ENCODE measurements at places on chromosomes 3 and 15.

- DNase-seq: no peak
Observed at GRCh38 chr3:186845756-186846155, 3.2 kb downstream of the ADIPOQ start.

DNA sequence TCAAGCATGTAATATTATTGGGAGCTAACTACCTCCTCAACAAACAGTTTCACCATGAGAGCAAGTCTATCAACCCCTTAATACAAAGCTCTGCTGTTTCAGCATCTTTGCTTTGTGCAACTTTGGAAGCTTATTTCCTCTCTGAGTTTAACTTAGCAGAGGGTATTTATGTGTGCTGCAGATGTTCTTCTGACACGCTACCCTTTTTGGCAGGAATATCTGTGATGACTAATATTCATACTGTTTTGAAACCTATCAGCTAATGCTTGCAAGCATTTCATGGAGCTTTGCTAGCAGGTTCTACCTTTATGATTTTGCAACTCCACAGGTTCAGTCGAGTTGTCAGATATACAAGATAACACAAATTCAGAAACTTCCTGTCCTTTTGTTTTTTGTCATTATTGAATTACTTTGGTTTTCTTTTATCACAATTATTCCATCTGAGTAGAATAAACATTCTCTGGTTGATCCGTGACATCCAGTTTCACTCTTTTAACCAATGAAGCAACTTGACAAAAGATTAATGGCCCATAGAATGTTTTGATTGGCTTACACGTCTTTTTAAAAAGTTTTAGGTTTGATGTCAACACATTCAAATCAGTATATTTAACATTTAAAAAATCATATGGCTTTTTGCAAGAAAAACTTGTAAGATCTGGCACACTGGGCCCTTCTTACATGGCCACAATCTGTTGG is 1.7 kb upstream of the SLC9A9 start:
- no peak for DNase-seq

DNA sequence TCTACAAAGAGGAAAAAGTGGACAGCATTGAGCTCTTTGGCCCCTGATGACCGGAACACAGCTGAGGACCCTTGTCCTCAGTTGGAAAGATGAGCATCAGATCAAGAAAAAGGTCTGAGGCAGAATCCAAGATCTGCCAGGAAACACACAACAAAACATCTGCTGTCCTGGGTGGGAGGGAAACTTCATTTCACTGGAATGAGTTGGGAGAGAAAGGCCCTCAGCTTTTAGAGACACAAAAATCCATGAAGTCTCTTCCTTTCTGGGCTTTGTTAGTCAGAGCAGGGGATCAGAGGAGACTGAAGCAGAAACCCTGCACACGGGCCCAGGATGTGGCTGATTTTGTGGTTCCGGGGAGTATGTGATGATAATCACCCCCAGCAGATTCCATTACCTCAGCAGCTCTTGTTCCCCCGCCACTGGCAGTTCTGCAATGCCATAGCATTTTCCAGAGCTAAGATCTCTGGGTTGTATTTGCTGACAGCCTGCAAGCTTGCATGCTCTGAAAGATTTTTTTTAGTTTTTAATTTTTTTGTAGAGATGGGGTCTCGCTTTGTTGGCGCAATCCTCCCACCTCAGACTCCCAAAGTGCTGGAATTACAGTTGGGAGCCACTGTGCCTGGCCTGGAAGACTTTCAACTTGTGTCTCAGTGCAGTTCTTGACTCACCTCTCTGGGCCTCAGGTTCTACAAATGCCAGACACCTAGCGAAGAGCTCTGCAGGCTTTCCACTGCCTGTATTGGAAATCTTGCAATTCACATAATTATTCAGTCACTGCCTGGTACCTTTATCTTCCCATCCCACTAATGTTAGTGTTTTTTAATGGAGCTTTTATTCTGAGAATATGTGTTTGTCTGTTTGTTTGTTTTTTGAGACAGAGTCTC is 5.8 kb upstream of the TATDN2 start:
- DNase-seq: no peak

DNA sequence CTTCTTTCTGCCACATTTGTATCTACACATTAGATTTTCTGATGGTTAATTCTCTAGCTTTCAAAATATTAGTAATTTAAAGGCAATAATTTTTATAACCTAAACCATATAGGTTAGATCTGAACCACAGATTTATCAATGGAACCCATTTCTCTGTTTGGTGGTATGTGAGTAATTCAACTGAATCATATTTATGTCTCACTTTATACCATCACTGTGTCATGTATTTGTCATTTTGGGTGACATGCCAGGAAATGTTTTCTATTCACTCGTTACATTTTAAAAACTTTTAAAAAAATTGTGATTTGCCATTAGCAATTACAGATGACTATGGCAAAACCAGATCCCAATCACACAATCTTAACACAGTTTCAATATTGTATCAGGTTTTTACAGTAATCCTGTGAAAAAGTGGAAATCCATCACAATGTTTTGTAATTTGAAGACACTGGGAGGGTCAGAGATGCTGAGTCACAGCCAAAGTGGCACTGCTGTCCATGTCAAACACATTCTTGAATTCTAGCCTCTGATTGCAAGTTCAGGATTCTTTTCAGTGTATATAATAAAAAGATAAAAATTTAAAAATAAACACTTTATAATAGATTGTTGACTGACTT is 356.0 kb upstream of the RBMS3 start:
- no peak for DNase-seq

DNA sequence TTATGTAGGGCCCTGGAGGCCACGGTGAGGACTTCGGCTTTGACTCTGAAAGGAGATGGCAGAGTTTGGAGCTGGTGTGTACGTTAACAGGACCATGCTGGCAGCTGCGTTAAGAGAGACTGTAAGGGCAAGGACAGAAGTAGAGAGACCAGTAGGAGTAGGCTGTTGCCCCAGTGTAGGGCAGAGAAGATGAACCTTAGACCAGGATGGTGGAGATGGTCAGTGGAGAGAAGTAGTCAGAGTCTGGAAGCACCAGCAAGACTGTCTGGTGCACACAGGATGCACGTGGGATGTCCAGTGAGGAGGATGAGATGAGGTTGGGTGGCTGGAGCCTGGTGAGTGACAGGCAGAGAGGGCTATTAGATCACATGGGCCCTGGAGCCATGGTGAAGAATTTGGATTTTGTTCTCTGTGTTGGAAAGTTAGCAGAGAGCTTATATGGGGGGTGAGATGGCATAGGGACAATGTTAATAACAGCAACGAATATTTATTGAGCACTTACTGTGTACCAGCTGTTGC is 150.1 kb downstream of the IGF1R start:
- DNase-seq: no peak

- no peak for DNase-seq
Observed at GRCh38 chr3:133934996-133935842, 39.5 kb upstream of the RAB6B start.

DNA sequence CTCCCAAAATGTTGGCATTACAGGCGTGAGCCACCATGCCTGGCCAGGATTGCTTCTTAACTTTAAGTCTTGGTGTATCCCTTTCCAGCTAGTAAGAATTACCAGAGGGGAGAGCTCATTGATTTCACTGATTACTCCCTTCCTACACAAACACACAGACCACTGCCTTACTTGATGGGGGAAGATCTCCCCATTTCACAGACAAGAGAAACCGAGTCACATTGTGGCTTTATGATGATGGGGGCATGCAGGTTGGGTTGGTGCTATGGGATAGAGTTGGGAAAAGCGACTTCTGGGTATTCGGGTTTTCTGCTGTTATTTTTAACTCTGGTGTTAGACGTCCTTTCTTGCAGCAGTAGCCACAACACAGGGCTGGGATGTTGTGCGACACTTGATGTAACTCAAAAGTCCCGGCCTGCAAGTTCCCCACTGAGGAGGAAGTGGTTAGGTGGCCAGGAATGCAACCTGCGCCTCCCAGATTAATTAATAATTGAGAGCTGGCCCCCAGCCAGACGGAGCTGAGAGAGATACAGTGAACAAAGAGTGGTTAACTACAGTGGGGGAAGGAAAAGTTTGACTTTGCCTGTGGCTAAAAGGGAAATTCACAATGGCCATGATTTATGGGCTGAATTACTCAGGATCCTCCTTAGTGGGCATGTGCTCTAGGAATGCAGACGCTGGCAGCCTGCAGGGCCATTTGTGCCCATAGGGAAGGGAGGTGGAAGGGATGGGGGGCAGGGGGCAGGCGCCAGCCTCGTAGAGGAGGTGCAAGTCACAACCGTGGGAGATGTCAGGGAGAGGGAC is 63.6 kb downstream of the SMAD6 start:
- no peak for DNase-seq

DNA sequence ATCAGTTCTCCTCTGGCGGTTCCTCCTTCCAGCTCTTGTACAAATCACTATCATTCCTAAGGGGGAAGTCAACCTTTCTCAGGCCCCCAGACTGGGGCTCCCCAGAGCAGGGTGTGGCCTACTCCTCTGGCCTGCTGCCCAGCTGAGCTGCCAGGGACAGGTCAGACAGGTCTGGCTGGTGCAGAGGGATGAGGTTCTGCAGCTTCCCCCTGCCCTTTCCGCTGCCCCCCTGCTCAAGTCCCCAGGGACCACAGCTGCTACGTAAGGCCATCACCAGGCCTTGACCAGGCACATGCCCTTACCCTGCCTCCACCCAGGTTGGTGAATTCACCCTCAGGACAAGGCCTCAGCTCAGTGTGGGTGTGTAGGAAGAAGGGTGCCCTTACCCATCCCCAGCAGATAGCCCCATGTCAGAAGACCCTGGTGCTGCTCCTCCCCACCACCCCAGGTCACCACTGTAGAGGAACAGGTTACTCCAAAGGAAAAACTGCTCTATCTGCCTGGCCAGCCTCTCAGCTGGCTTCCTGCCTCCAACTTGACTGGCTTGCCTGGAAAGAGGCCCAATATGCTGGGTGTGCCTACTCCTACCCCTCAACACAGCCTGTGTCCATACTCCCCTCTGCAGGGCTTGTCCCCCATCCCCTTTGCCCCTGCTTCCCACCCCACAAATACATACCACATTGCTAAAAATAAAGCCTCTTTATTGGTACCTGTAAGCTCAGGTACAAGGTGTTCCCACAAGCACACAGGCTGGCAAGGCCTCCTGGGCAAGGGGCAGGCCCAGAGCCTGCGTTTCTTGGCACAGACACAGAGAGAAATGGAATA is 12.0 kb downstream of the CSRNP1 start:
- DNase-seq: no peak

GRCh38 chr3:16423947-16424673 is 89.4 kb downstream of the RFTN1 start:
- DNase-seq: no peak

- no peak for DNase-seq
Observed at GRCh38 chr3:114336122-114336697, 42.4 kb downstream of the TIGIT start.

GRCh38 chr15:100628746-100629145 is 26.4 kb downstream of the ASB7 start:
- no peak for DNase-seq

DNA sequence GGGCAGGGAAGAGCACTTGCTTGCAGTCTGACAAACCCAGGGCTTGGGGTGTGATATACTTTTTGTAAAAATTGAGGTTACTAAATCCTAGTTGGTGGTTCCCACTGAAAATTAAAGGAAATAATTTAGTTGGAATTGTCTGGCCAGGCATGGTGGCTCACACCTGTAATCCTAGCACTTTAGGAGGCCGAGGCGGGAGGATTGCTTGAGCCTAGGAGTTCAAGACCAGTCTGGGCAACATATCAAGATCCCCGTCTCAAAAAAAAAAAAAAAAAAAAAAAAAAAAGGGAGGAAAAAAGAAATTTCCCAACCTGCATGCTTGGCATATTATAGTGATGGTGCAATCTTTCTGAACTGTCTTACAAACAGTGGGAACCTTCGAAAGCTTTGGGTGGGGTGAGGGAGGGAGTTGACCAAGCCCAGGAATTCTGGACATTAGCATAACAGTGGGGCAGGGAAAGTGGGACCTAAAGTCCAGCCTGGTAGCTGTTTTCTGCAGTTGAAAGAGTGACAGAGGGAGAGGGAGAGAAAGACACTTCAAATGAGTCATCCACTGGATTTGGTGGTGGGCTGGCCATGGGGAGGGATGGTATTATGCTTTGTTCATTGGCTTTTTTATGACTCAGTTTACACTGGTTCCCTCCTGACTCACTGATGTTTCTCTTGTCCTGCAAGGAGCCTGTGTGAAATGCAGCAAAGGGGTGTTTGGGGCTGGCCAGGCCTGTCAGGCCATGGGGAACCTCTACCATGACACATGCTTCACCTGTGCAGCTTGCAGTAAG is 41.1 kb downstream of the LIMD1 start:
- DNase-seq: no peak

DNA sequence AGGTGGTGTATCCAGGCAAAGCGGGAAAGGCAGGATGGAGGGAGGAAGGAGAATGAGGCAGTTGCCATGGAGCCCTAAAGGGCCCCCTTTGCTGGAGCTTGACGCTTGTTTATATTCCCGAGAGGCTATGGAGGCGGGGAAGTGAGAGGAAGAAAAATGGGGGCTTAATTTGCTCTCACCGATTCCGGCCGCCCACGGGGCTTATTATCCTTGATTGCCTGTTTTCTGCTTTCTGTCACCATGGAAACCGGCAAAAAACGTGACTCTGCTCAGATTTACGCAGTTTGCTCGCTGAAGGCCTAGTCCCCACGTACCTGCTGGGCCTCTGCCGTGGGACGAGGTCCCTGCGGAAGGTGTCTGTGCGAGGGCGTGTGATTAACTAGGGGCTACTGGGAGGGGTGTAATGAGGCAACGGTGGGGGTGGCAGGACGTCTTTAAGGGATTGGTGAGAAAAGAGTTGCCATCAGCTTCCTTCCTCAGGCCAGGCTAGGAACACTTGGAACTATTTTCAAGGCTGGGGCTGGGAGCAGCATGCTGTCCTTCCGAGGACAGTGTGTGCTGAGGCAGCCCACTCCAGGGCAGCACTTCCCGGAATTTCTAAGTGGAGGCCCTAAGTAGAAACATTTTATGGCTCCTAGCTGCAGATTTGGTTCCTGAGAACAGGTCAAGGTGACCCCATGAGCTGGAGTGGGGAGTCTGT is 110.8 kb upstream of the NDN start:
- DNase-seq: no peak

GRCh38 chr15:95843241-95843910 is 487.1 kb upstream of the NR2F2 start:
- no peak for DNase-seq

All from NCI-H2171 (cell line).